GM12864 (cell line): ENCODE measurements at places on chromosomes 13 and 19.

- no peak for DNase-seq
Observed at GRCh38 chr19:3363841-3364500, 2.4 kb upstream of the NFIC start.

- no peak for DNase-seq
Observed at GRCh38 chr13:107102676-107103075, 534.7 kb upstream of the ARGLU1 start.

- DNase-seq, result no peak
Observed at GRCh38 chr19:46494146-46494940, 1.3 kb downstream of the PNMA8B start.

- DNase-seq, result no peak
Observed at GRCh38 chr13:97384371-97384770, 49.6 kb upstream of the RAP2A start.

DNA sequence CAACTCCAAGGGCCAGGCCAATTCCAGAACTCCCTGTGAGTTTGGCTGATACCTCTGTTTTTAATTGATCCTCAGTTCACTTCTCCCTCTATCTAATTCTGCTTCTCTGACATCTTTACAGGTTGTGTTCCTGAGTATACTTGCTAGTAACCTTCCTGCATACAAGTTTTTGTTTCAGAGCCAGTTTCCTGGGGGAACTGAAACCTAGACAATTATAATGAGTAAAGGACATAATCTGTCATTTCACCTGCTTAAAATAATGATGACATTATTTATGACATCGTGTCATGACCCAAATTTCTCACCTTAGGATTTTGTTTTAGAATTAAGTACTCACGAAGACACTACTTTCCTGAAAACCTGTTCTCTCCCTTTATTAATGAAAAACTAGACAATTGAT lies 12.5 kb upstream of the MYCBP2 start:
- DNase-seq, result no peak

- DNase-seq, result no peak
Observed at GRCh38 chr19:31392464-31392863, 43.2 kb upstream of the TSHZ3 start.

- DNase-seq, result no peak
Observed at GRCh38 chr13:49218493-49219051, 1.6 kb upstream of the MLNR start.

- DNase-seq, result no peak
Observed at GRCh38 chr13:40398065-40398464, 268.4 kb downstream of the FOXO1 start.

DNA sequence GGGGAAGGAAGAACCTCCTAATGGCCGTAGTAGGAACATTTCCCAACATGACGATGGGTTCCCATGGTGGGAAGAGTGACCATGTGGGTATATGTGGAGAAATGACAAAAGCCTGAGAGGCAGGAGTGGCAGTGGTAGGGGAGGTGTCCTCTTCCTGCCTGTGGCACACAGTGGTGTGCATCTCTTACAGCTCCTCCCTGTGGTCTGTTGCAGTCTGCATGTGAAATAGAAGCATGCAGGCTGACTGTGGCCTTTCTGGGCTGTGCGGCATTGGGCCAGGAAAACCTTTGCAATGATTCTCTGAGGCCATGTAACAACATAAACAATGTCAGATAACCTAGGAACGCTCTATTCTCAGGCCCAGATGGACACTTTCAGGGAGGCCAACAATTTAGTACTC lies 84.0 kb downstream of the LACC1 start:
- no peak for DNase-seq

- DNase-seq, result no peak
Observed at GRCh38 chr19:30165228-30165813, 206.9 kb upstream of the ZNF536 start.
